Astrocyte (in vitro differentiated cells and primary cell): ENCODE measurements at places on chromosomes 11 and 22. TPM values are rescaled to one million over a fixed set of nuclear protein-coding genes. Genes with fewer than 3 reads are reported as not detected.

Gene CBLIF
- not detected in 2 replicates for total RNA-seq

DNA sequence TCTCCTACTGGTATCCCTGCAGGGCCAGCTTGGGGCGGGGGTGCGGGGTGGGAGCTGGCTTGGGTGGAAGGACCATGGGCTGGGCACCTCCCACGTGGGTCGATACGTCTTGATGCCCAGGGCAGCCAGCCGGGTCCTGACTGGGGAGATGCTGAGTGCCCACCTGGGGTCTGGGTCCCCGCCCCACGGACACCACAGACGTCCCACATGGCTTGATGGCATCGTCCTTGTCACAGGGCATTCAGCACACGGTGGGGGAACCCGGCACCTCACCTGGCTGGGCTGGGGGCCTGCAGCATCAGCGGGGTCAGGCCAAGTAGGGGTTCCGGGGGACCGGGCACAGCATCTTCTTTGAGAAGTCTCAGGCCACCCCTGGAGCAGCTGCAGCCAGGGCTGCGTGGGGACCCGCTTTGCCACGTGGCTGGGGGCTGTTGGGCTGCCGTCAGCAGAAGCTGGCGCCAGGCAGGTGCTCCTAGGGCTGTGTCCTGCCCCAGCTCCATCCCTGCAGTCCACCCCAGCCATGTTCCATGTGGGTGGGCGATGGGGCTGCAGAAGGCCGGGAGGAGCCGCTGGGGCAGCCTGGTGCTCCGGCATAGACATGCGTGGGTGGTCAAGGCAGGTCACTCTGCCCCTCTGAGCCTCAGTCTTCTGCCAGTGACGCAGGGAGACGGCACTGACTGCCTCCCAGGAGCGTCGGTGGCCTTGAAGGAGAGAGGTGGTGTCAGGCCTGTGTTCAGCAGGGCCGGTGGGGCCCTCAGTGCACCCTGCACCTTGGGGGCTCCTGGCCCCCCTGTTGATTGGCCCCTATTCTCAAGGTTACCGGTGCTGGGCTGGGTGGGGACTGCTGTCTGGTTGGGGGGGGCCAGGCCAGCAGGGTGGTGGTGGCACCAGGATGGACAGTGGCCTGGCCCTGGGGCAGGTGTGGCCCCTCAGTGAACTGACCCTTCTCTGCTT lies 8.4 kb downstream of the SELENOO start:
- DNase-seq, result no peak

Gene ADAMTS8
- 0.17 and 0.20 TPM in 2 replicates for total RNA-seq

DNA sequence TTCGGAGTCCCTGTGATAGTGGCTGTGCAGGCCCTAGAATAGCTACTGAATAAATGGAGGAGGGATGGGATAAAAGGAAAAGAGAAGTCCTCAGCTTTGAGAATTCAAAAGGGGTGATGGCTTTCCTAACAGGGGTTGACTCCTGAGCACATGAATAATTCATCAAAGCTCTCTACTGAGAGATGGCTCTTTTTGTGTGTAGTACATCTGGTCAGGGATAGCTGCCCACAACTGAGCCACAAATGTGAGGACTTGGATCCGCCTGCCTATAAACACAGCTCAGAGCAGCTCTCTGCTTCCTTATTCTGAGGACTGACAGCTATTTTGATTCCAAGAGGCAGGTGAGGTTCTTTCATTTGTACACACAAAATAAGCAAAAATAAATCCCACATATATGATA lies 82.3 kb downstream of the USP35 start:
- no peak for DNase-seq

Gene MMP8
- total RNA-seq, result not detected in 2 replicates

DNA sequence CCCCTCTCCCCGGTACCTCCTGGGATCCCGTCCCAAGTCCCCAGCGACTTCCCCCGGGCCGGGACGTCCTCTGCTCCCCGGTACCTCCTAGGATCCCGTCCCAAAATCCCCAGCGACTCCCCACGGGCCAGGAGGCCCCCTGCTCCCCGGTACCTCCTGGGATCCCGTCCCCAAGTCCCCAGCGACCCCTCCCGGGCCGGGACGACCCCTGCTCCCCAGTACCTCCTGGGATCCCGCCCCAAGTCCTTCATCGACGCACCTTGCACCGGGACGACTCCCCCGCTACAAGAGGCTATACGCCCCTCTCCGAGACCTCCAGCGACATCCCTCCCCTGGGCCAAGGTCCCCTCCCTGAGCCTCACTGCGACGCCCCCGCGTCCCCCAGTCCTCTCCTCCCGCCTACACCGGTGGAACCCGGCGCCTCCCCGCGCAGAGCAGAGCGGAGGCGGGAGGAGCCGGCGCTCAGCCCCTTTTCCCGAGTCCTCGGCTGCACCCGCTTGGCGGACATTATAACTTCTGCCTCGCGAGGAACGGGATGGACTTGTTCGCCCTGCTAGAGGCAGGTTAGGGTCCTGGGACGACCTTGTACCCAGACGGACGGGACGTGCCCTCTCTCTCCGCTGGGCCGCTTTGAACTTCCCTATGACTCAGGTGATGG lies 912 bp downstream of the KREMEN1 start:
- no peak for DNase-seq

Gene SLC22A25
- not detected in 2 replicates for total RNA-seq

DNA sequence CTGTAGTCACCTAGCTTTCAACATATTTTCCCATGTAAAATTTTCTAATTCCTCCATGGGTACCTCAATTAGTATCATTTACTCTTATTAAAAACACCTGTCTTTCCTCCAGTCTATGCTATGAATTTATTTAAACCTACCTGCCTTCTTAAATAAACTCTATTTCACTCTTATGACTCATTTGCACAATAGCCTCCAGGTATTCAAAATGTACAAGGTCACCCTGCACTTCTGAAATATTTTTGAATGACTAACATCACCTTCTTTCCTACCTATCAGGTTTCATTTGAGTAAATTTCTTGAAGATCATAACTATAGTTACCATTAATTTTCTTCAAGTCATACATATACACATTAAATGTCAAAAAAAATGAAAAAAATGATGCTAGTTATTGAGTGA lies 939.7 kb downstream of the DLG2 start:
- no peak for DNase-seq

GRCh38 chr11:118238929-118239328 lies 13.2 kb downstream of the MPZL3 start:
- no peak for DNase-seq

- DNase-seq, result peak; percentile 51
Observed at GRCh38 chr11:36509201-36509639, 852 bp downstream of the TRAF6 start.

- DNase-seq, result no peak
Observed at GRCh38 chr22:45564349-45565030, 61.8 kb downstream of the FBLN1 start.

DNA sequence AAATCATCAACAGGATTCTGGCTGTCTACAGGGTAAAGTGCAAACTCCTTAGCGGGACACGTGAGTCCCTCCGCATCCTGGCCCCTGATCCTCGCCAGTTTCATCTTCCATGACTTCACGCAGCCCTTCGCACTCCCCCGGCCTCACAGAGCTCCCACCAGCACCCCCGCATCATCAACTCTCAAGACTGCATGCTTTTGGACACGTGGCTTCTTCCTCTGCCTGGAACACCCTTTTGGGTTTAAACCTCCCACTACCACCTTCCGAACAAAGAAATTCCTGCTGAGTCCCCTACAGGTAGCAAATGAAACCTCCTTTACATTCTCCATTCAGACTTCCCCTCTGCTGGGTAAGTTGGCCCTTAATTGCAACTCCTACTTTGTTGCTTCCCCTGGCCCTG lies 12.6 kb upstream of the EIF3M start:
- no peak for DNase-seq

- no peak for DNase-seq
Observed at GRCh38 chr22:30306627-30307011, 17.3 kb upstream of the CASTOR1 start.

Gene CSTPP1
- total RNA-seq, result 29.6 and 34.2 TPM in 2 replicates

DNA sequence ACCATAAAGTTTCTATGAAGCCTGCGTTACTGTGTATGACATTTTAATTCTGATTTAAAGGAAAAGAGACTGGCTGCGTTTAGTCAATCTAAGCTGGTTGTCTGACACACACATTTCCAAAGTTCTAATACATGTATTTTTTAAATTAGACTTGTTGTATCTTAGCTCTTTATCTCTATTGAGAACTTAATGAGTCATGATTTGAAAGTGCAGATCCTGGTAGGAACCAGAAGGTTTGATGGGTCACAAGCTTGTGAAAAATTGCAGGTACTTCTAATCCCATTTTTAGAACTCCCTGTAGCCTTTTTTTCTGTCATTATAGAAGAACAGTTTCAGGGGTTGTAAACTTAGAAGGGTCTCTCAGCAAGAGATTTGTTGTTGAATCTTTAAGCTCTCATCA lies 210.3 kb downstream of the DDX10 start:
- DNase-seq, result no peak

Gene OR51B2
- total RNA-seq, result not detected in 2 replicates

Gene KLHL22
- total RNA-seq, result 13.7 and 14.0 TPM in 2 replicates

DNA sequence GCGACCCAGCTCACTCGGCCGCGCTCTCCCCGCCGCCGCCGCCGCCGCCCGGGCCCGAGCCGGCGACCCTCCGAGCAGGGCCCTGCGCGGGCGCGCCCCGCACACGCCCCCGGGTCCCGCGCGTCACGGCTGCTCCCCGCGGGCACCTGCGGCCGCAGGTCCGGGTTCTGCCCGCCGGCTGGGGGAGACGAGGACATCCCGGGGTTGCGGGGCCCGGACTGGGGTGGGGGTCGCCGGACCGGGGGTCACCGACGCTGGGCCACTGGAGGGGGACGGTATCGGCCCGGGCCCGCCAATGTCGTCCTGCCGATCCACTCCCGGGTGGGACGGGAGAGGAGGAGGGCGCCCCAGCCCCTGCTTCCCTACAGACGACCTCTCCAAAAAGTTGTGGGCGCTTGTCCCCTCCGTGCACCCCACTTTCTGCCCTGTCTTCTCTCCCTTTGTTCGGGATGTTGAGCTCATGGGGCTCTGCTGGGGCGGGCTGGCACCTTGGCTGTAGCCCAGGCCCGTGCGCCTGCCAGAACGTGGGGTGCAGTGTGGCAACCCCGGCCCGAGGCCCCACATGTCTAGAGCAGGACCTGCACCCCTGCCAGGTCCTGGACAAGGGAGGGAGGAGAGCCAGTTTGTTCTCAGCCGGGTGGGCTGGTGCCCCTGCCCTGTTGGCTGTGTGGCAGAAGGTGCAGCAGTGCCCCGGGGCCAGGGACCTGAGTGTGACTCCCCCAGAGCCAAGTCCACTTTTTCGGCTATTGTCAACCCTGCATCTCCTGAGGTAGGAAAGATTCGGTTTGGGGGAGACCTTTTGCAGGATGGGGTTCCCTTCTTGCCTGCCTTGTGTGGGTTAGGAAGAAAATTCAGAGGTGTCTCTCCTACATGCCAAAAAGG lies 40.2 kb upstream of the CELSR1 start:
- DNase-seq, result no peak

Gene MEI1
- 0.19 and 0.64 TPM in 2 replicates for total RNA-seq

DNA sequence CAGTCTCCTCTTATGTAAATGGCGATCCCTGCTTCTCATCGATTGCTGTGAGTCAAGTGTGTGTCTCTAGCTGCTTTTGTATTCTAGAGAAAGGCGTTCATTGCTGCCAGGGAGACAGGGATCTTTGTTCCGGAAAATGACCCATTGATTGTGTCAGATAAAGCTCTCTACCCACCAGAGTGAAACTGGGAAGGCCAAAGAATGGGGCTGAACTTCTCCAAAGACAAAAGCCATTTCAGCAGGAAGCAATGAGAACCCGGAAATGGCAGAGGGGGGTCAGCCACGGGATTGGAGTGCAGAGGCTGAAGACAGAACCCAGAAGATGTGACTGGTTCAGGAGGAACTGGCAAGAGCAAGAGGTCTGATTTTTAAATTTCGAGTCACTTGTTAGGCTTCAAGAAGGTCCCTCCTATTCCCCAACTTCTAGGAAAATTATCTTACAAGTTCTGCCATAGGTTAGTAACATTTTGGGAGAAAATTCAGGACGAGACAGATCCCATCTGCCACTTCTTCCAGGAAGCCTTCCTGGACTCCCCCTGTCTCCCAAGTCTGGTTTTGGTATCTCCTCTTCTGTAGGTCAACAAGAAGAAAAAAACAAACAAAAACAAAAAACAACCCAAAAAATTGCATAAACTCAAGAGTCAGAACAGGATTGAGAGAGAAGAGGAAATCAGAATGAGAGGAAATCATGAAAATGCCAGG lies 110.6 kb downstream of the NECTIN1 start:
- no peak for DNase-seq

DNA sequence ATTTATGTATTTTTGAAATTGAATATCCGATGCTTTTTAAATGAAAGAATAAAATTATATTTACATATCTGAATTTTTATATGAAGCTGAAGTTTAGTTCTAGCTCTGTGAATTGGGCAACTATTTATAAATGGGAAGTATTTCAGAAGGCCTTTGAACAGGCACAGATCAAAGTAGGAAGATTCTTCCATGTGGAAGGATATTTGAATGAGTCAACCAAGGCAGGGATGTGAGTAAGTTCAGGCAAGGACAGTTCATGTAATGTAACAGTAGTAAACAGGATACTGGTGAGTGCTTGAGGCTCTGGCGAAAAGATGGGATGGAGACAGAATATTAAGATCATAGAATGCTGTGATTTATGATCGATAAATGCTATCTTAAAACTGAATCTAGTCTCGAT lies 417.8 kb upstream of the CCDC179 start:
- DNase-seq, result peak; percentile 71

DNA sequence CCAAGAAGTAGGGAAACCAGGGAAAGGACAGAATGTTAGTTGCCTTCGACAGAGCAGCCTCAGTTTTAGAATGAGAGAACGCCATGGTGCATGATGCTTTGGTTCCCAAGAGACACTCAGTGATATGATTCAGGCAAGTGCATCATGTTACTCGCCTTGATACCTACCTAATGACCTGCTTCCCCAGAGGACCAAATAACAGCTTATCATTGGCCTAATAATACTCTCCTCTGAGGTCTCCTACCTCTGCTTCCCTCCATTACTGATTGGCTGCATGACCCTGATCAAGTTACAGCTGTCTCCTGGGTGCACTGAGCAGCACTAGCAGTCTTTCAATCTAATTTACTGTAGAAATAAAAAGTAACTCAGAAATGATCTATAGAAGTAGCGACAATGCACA lies 979.7 kb upstream of the FAT3 start:
- DNase-seq, result no peak

Gene MFRP
- total RNA-seq, result not detected in 2 replicates

Gene F2
- total RNA-seq, result 0.57 and 0.60 TPM in 2 replicates

Gene GGT5
- 0.64 and 0.89 TPM in 2 replicates for total RNA-seq

DNA sequence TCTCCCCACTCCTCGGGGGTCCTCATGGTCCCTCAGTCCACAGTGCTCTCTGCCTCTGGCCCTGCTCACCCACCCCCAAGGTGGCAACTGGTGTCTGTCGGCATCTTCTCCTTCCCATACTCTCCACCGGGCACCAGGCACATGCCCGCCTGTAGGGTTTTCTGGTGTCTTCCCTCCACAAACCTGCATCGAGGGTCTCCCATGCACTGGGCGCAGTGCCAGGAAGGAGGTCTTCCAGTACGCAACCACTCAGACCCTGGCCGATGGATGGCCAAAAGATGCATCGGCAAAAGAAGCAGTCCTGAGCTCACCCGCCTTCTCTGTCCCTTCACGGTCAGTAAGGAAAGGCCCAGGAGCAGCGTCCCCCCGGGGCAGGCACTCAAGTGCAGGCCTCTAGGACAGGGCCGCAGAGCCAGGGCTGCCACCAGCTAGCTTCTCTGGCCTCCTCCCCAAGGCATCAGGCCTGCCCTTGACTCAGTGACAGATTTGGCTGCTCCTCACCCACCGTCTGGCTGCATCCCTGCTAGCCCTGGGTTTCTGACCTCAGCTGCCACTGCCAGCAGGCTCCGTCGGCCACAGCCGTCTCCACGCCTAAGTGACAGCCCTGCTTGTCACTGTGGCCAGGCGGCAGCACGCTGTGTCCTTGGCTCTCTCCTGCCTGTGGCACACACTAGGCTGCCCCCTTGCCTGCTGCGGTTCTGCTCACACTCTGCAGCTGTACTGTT lies 32.1 kb upstream of the IGSF9B start:
- no peak for DNase-seq

GRCh38 chr11:67671211-67671520 lies 3.3 kb downstream of the ALDH3B2 start:
- DNase-seq, result no peak
